ENCODE measurements at places on chromosomes 6 and 20.
A peak's percentile ranks its signal among the peaks of the same experiment; 100 is the strongest.

GRCh38 chr6:71558974-71559373, 270.4 kb downstream of the OGFRL1 start:
- no peaks in the 10 kb centered on the region for H3K36me3 ChIP-seq
- no peak overlapping the region for H3K4me3 ChIP-seq

- no peak overlapping the region for H3K4me3 ChIP-seq
- H3K36me3 ChIP-seq = no peaks in the 10 kb centered on the region
- H3K4me1 ChIP-seq = no peaks in the 10 kb centered on the region
- no peaks in the 10 kb centered on the region for H3K27me3 ChIP-seq
- H3K27ac ChIP-seq = no peak overlapping the region
Observed at GRCh38 chr20:53037621-53038020, 65.5 kb downstream of the TSHZ2 start.

DNA sequence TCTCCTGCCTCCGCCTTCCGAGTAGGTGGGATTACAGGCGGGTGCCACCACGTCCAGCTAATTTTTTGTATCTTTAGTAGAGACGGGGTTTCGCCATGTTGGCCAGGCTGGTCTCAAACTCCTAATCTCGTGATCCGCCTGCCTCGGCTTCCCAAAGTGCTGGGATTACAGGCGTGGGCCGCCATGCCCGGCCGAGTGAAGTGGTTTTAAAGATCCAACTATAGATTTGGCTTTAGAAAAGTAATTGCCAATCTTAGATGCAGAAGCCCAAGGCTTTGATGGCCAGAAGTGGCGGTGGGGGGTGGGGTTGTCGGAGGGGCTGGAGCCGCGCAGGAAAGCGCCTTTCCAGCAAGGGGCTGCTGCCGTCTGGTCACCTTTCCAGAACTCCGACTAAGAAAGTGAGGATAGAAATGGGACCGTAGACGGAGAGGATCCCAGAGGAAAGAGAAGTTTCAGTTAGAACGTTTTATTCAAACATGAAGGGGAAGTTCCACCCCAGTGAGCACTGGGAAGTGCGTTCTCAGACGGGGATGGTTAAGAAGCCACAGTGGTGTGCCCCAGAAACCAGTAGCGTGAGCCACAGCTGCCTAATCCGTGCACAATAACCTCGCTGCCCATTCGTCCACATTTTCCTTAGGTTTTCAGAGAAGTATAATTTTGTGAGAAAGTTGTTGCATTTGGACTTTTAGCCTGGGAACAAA, 69.7 kb downstream of the DLL1 start:
- H3K27me3 ChIP-seq = no peaks in the 10 kb centered on the region
- no peak overlapping the region for H3K27ac ChIP-seq
- H3K4me1 ChIP-seq = no peaks in the 10 kb centered on the region
- H3K4me3 ChIP-seq = no peak overlapping the region

DNA sequence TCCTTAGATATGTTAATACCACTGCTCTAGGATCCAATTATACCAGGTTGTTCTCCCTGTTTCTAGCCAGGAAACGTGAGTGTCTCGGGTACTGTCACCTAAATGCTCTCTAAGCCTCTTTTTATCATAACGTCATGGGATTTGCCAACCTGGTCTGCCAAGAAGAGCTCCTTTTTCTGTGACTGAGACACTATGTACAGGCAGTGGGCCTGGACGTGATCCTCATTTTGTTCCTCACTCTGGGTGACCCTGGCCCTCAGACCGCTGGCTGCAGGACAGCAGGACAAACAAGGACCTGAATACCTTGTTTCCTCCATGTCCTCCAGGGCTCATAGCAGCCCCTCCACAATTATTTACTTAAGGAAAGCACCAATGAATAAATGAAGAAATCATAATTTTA, 69.1 kb downstream of the CD164 start:
- H3K36me3 ChIP-seq = no peaks in the 10 kb centered on the region
- no peaks in the 10 kb centered on the region for H3K27me3 ChIP-seq
- H3K4me1 ChIP-seq = no peaks in the 10 kb centered on the region
- H3K4me3 ChIP-seq = no peak overlapping the region
- DNase-seq = no peak
- no peak overlapping the region for H3K27ac ChIP-seq

GRCh38 chr6:165231177-165231576, 78.2 kb downstream of the C6orf118 start:
- H3K4me3 ChIP-seq = no peak overlapping the region
- H3K4me1 ChIP-seq = no peaks in the 10 kb centered on the region
- H3K27me3 ChIP-seq = no peaks in the 10 kb centered on the region
- H3K36me3 ChIP-seq = no peaks in the 10 kb centered on the region
- no peak for DNase-seq

DNA sequence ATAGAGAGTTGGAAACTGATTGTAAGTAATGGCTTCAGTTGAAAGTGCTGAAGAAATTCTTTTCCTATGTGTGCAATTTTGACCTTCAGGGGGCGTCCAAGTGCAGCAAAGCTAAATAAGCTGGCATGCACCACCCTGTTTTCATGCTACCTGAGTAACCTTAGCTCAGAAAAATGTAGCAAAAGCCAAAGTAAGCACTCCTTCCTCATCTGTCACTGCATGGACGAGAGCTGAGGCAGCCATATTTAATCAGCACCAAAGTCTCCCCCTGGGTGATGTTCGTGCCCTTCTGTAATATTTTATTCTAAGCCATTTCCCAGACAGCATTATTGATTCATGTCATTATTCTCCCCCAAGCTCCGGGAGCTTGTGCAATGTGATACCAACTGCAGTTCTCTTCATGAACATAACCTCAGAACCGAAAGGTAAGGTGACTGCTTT, 123.1 kb downstream of the RPS12 start:
- DNase-seq = no peak
- no peak overlapping the region for H3K27ac ChIP-seq
- H3K4me1 ChIP-seq = no peaks in the 10 kb centered on the region
- no peak overlapping the region for H3K4me3 ChIP-seq
- H3K27me3 ChIP-seq = no peaks in the 10 kb centered on the region
- no peaks in the 10 kb centered on the region for H3K36me3 ChIP-seq

DNA sequence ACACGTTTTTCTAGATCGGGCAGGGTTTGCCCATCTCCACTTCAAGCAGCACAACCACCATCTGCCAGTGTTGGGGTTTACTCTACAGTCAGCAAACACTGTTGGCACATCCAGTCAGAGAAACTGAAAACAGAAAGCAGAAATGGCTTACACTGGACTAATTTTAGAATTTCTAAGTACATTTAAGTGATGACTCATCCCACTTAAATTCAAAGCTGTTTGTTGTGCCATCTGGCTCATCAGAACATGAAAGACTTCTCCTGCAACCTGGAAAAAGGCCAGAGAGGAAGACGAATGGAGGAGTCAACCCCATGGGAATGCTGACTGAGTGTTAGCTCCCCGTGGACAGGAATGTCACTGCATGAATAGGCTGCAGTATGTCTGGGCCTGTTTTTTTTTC, 21.8 kb downstream of the FAM209B start:
- DNase-seq = peak; percentile 66
- no peaks in the 10 kb centered on the region for H3K4me1 ChIP-seq
- H3K4me3 ChIP-seq = no peak overlapping the region
- no peaks in the 10 kb centered on the region for H3K36me3 ChIP-seq
- H3K27ac ChIP-seq = no peak overlapping the region

- no peaks in the 10 kb centered on the region for H3K27me3 ChIP-seq
- no peak overlapping the region for H3K27ac ChIP-seq
- no peaks in the 10 kb centered on the region for H3K36me3 ChIP-seq
- no peak overlapping the region for H3K4me3 ChIP-seq
- DNase-seq = no peak
Observed at GRCh38 chr20:574297-574942, 30.8 kb upstream of the CSNK2A1 start.

GRCh38 chr20:3413393-3413889, 6.0 kb upstream of the DNAAF9 start:
- no peak overlapping the region for H3K4me3 ChIP-seq
- no peak for DNase-seq
- H3K27me3 ChIP-seq = no peaks in the 10 kb centered on the region
- H3K27ac ChIP-seq = no peak overlapping the region
- H3K4me1 ChIP-seq = no peaks in the 10 kb centered on the region

DNA sequence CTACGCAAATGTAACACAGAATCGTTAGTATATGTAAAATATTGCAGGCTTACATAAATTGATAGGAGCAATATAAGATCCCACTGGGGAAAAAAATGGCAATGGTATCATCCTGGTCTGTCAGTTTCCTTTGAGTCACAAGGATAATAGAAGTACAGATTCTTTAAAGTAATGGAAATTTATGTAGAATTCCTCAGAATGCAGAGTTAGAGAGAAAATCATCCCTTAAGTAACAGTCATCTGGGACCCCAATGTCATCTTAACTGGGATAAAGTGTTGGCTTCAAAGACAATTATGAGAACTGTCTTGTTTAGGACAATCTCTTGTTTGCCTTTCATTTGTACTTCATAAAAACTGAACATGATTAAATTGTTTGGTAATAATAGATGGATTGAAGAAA, 34.5 kb upstream of the PDE7B start:
- H3K36me3 ChIP-seq = no peaks in the 10 kb centered on the region
- no peak overlapping the region for H3K27ac ChIP-seq
- no peaks in the 10 kb centered on the region for H3K27me3 ChIP-seq
- DNase-seq = no peak
- no peaks in the 10 kb centered on the region for H3K4me1 ChIP-seq

GRCh38 chr20:4740774-4741431, 19.2 kb downstream of the PRND start:
- no peak for DNase-seq
- no peak overlapping the region for H3K4me3 ChIP-seq
- no peak overlapping the region for H3K27ac ChIP-seq
- no peaks in the 10 kb centered on the region for H3K4me1 ChIP-seq

GRCh38 chr6:42720739-42721138, 1.7 kb downstream of the PRPH2 start:
- no peaks in the 10 kb centered on the region for H3K4me1 ChIP-seq
- no peaks in the 10 kb centered on the region for H3K36me3 ChIP-seq
- DNase-seq = no peak
- no peak overlapping the region for H3K4me3 ChIP-seq

DNA sequence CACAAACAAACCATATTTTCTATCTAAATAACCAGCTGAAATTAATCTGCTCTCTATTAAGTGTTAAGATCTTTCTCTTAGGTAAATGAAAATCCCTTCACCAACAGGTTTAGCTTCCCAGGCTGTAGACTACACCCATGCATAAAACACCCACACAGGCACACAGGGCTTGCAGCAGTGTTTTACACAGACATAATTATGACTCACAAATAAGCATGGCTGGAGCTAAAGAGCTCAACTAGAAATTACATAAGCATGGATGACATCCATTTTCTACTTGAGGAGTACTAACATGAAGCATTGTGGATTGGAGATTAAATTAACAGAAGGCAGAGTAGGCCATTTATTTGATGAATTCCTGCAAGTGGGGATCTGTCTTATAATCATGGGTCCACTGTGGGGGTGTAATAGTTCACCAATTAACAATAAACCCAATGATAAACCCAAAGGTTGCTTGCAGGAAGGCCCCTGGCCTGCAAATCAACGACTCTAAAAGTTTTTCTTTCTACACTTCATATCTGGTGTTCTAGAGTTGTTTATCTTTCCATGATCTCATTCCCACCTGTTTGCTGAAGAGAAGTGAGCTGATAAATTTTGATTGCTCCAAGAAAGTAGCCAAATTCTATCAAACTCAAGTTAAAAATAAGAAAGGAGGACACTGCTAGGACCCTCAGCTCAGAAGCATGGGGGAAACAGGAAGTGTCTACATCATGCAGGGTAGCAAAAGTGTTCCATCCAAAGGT, 33.8 kb upstream of the E2F3 start:
- H3K36me3 ChIP-seq = no peaks in the 10 kb centered on the region
- no peaks in the 10 kb centered on the region for H3K27me3 ChIP-seq
- no peak overlapping the region for H3K27ac ChIP-seq
- no peak for DNase-seq
- H3K4me3 ChIP-seq = no peak overlapping the region

- DNase-seq = no peak
- peak overlapping the region; percentile 31 for H3K27ac ChIP-seq
- no peaks in the 10 kb centered on the region for H3K36me3 ChIP-seq
- H3K27me3 ChIP-seq = peaks cover 41% of the 10 kb centered on the region
Observed at GRCh38 chr6:5995949-5996713, 10.6 kb downstream of the NRN1 start.

DNA sequence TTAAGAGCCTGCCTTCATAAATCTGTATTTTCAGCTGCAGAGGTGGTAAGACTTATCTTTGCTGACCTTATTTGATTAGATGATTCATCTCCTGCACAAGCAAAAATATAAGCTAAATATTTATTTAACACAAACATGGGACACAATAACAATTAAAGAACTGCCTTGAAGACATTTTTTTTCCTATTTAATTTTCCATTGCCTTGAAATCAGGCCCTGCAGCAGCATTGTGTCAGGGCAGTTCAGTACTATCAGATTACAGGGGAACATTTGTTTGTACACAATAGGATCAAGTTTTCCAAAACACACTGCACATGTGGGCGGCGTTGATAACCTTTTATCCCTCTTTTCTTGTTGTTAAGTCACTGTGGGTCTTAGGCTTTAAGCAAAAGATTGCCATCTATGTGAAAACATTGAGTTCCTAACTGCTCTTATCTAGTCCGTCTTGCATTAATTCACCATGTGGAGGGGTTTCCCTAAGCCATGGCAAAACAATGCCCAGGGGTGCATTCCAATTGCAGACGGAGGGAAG, 7.4 kb downstream of the ADGRF5 start:
- no peak overlapping the region for H3K4me3 ChIP-seq
- H3K4me1 ChIP-seq = no peaks in the 10 kb centered on the region
- no peaks in the 10 kb centered on the region for H3K36me3 ChIP-seq
- DNase-seq = no peak
- H3K27me3 ChIP-seq = no peaks in the 10 kb centered on the region
- no peak overlapping the region for H3K27ac ChIP-seq

GRCh38 chr6:81748994-81749393, 3.5 kb downstream of the TENT5A start:
- peak overlapping the region; percentile 93 for H3K4me3 ChIP-seq
- H3K27me3 ChIP-seq = no peaks in the 10 kb centered on the region
- H3K27ac ChIP-seq = peak overlapping the region; percentile 97
- DNase-seq = no peak

GRCh38 chr6:67003844-67004243, 1296.8 kb upstream of the EYS start:
- H3K27me3 ChIP-seq = no peaks in the 10 kb centered on the region
- H3K27ac ChIP-seq = no peak overlapping the region
- H3K4me3 ChIP-seq = no peak overlapping the region
- H3K36me3 ChIP-seq = no peaks in the 10 kb centered on the region

- no peaks in the 10 kb centered on the region for H3K27me3 ChIP-seq
- DNase-seq = no peak
- no peak overlapping the region for H3K27ac ChIP-seq
- H3K4me3 ChIP-seq = no peak overlapping the region
Observed at GRCh38 chr6:110098511-110099116, 80.9 kb downstream of the WASF1 start.

All from ascending aorta (tissue), 2 donors.